ENCODE measurements at places on chromosomes 3 and 15. TPM values are rescaled to one million over a fixed set of nuclear protein-coding genes. Genes with fewer than 3 reads are reported as not detected.

Gene GOLGA6D
- 0.04 TPM for polyA plus RNA-seq

Gene NME9
- polyA plus RNA-seq = not detected

Gene SCG5
- polyA plus RNA-seq = 2.3 TPM

Gene WDR76
- polyA plus RNA-seq = 1.1 TPM

Gene CPNE4
- polyA plus RNA-seq = not detected
